ENCODE measurements at places on chromosomes 16 and 17.

GRCh38 chr17:37450112-37450511, 39.6 kb upstream of the DUSP14 start:
- no peak for DNase-seq

- DNase-seq: peak; percentile 57
Observed at GRCh38 chr16:21161211-21161610, 2.7 kb downstream of the LDAF1 start.

GRCh38 chr17:1865252-1866037, 35.6 kb downstream of the RPA1 start:
- peak; percentile 43 for DNase-seq

DNA sequence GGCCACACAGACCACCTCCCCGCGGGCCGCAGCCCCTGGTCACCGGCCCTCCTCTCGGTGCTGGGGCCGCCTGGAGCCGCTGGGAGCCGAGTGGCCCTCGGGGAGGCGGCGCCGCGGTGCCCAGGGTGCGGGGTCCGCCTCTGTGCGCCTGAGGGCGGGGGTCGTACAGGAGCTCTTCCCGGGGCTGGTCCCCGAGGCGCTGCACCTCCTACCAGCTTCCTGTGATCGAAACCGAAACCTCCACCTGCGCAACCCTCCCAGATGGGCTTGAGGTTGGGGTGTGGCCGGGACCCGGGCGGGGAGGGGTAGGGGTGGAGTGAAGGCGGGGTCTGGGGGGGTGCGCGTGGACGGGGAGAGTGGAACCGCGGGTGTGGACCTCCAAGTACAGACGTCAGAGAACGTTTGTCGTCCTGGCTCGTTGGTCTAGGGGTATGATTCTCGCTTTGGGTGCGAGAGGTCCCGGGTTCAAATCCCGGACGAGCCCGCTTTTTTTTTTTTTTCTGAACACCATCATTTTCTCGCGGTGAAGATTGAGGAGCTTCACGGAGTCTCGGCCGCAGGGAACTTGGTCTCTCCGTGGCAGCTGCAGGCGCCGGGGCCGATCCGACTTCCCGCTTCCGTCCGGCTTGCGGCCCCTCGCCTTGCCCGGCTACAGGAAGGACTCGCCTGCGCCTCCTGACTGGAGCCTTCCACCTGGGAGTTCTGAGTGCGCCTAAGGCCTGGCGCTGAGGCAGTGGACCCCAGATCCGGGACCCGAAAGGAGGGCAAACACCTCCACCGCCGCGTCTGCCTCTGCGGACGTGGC, 23.9 kb downstream of the ZNF213 start:
- DNase-seq: peak; percentile 84

DNA sequence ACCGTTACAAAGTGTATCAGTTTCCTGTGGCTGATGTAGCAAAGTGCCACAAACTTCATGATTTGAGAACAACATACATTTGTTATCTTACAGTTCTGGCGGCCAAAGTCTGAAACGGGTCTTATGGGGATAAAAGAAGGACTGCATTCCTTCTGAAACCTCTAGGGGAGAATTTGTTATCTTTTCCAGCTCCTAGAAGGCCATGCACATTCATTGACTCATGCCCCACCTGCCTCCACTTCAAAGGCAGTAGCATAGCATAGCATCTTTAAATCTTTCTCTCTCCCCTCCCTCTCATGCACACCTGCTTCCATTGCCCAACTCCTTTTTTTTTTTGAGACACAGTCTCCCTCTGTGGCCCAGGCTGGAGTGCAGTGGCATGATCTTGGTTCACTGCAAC, 190.7 kb upstream of the DYNLRB2 start:
- DNase-seq: no peak

DNA sequence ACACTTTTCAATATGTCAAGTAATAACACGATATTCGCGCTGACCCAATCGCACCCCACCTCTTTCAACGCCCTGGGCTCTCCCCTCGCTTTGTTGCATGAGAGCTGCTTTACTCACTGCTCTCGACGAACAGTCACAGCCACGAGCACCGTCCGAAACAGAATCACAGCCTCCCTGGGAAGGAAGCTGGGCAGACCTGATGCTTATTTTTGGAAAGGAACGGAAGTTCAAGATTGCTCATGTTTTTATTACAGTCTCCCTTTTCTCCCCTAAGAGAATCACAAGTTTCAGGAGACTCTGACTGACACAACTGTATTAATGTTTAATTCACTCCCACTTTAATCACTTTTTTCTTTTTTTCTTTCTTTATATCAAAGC, 67.8 kb downstream of the ANKRD11 start:
- no peak for DNase-seq

DNA sequence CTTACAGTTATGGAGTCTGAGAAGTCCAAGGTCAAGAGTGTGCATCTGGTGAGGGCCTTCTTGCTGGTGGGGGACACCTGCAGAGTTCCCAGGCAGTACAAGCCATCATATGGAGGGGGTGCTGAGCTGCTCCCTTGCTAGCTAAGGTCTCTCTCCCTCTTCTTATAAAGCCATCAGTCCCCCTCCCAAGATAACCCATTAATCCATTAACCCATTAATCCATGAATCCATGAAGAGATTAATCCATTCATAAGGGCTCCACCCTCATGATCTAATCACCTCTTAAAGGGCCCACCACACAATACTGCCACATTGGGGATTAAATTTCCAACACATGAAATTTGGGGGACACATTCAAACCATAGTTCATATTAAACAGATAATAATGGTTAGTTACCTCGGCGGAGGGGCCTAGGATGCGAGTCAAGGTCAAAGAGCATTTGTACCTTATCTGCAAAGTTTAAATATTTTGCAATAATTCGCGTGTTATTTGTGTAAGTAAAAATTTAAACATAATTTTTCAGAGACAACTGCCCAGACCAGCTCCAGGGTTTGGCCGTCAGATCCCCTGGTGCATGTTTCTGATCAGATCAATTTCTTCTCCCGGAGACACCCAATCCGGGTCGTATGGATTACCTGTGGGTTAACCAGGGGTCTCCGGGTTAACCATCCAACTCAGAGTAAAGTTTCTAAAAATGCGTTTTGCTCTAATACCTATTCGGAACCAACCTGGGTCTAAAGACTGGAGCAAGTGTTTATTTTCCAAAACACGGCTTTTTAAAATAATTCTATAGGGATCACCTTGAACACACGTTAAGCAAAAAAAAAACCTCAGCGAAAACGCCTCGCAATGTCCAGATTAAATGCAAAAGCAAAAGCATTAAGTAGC, 740 bp upstream of the POLR3E start:
- DNase-seq: no peak

DNA sequence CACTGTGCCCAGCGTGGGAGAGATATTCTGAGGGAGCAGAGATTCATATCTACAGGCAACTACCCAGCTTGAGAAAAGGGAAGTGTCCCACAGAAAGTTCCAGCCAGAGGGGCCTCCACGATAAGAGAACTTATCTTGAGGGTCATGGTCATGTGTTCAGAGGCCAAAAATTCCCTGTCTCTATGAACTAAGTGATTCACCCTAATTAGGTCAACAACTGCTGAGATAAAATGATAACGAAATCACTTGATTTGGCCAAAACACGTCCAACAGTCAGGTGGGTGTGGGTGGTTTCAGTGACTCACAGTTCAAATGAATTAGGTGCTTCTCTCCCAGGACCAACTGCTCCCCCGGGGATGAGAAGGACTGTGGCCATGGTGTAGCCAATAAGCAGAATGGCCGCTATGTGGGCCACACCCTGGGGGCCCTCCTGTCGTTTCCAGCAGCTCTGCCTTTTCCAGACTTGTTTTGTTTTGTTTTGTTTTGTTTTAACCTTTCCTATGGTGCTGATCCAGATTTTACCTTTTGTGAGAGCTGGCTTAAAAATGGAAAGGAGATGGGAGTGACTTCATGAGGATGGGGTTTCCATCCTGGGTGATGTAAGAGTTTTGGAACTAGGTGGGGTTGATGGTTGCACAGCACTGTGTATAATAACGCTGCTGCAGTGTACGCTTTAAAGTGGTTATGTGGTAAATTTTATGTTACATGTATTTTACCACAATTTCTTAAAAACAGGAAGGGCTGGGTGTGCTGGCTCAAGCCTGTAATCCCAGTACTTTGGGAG, 8.7 kb downstream of the DNAI2 start:
- no peak for DNase-seq

- DNase-seq: no peak
Observed at GRCh38 chr17:40545660-40546059, 19.6 kb downstream of the CCR7 start.
